ENCODE measurements at places on chromosomes 16 and 17.

GRCh38 chr16:50050802-50051201, 15.0 kb upstream of the HEATR3 start:
- no peak for DNase-seq

DNA sequence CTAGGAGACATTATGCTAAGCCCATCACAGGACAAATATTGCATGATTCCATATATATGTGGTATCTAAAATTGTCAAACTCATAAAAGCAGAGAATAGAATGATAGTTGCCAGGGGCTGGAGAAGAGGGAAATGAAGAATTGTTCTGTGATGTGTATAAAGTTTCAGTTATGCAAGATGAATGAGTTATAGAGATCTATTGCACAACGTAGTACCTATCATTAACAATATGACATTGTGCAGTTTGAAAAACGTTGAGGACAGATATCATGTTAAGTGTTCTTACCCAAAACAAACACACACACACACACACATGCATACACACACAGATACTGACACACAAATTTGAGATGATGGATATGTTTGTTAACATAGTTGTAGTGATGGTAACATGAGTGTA, 871.6 kb upstream of the GOT2 start:
- DNase-seq: no peak

DNA sequence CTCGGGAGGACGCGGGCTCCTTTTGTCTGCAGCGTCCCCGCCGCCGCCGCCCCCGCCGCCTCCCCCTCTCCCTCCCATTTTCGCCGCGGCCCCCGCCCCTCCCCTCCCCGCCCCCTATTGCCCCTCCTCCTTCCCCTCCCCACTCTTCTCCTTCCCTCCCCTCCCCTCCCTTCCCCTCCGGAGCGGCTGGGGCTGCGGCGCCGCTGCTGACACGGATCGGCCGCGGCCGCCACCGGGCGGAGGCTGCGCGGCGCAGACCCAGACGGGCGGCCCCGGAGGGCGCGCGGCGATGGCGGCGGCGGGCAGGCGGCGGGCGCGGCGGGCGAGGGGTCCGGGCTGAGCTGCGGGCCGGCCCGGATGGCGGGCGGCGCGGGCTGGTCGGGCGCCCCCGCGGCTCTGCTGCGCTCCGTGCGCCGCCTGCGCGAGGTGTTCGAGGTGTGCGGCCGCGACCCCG, at the start of gene RAB11FIP4:
TSS of gene RAB11FIP4 (plus strand) at position 180 of the 454 bp plus-strand sequence. CDS start at position 358, 178 bp downstream.
- DNase-seq: no peak

DNA sequence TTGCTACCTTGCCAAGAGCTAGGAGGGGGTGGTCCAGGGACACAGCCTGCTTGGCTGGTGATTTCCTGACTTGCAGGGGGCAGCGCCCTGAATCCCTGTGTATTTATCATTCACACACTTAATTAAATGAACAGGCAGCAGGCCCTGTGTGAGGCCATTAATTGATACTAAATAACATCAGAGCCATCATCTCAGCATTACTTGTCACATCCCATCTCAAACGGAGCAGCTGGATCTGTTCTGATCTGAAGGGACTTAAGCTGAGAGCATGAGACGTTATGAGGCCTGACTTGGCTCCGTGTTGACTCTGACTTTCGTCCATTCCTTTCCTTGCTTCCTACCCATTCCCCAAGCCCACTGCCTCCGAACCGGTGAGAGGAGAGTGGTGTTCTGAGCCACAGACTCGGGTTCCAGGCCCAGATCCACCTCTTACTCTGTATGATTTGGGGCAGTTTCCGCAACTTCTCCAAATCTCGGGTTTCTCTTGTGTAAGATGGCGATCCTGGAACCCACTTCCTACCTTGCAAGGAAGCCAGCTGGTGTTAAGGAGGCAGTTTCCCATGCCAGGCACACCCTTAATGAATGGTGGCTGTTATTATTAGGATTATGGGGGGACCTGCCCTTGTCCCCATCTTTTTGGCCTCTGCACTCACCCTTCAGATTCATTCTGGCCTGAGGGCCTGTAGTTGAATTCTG, 33.8 kb downstream of the CACNA1G start:
- no peak for DNase-seq

DNA sequence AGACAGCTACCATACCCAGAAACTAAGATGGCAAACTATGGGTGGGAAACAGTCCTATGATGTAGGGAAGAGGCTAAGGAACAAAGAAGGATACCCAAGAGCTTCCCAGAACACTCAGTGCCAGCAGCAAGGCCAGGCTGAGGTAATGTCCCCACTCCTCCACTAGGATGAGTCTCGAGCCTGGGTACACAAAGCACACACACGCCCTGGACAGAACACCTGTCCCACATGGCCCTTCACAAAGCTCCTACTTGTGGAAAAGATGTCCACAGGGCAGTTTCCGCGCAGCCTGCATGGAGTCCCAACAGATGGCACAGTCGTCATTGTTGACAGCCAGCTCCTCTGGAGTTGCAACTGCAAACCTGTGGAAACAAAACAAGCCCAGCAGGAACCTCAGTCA, 23.9 kb downstream of the AMFR start:
- DNase-seq: no peak

GRCh38 chr17:39225308-39225958, at the start of gene STAC2:
Gene STAC2, minus strand, starts transcription at chr17:39225945. Its CDS starts 443 bp downstream, at chr17:39225502.
- DNase-seq: no peak

DNA sequence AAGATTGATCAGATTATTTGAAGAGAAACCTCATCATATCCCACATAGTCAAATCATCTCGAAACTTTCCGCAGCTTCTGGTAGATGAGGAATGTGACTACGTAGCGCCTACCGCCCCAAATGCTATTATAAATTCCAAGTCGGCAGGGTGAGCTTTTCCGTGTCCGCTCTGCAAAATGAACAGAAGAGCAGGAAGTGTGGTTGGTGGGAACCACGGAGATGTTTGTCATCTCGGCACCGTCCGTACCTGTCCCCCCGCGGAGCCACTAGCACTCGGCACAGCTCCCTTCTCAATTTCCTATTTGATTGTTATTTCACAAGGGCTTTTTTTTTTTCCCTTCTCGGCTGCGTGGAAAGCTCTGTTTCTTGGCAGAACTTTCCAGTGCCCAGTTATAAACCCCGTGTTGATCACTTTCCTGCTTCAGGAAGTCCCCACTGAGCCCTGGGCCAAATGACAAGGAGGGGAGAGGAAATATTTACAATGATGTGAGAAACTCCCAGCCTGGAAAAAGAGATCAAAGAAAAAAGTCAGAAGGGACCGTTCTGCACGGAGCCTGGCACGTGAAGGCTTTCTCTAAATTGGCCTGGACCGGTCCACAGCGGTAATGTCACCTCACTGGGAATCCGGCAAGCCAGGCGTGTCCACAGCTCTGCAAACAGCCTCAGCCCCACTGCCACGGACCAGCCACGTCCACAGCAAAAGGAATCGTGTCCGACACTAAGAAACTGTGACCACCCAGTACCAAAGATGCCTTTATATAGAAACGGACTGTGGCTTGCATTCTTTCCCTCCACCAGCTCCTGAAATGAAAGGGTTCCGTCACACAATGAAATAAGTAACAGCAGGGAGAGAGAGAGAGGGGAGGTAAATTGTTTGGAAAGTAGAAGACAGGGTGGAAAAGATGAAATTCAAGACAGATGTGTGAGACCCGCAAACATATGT, 65.0 kb downstream of the MRM3 start:
- DNase-seq: no peak

DNA sequence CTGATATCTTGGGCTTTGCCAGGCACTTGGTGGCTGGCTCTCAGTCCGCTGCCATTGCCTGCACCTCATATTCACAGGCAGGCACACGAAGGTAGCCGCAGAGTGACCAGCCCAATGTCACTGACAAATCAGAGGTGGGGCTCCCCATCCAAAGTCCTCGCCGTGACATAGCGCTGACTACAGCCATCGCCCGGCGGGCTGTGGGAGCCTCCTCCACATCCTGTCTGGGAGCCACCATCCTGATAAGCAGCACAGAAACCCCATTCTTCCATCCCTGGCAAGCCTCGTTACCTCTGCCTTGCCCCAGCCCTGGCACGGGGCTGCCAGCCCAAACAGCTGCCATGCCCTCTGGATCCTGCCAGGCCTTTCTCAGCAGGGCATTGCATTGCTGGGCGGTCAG, 437.8 kb downstream of the SLC39A11 start:
- no peak for DNase-seq

- DNase-seq: no peak
These were observed 39.6 kb downstream of the GPRC5B start for GRCh38 chr16:19844945-19845641.

DNA sequence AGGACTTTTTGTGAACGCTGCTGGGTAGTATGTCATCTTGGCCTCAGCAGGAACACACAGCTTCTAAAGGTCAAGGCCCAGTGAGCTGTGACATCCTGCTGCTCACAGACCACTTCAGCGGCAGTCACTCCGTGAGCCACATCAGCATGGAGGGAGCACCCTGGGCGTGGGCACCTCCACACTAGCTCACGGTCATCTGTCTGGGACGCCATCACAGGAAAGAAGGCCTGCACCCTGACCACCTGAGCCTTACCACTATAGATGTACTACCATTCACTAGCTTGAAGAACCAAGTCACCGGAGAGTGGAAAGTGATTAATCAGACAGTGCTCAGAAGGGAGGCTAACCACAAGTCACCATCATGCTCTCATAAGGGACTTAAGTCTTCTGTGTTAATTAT, 3.3 kb downstream of the AXIN1 start:
- no peak for DNase-seq

DNA sequence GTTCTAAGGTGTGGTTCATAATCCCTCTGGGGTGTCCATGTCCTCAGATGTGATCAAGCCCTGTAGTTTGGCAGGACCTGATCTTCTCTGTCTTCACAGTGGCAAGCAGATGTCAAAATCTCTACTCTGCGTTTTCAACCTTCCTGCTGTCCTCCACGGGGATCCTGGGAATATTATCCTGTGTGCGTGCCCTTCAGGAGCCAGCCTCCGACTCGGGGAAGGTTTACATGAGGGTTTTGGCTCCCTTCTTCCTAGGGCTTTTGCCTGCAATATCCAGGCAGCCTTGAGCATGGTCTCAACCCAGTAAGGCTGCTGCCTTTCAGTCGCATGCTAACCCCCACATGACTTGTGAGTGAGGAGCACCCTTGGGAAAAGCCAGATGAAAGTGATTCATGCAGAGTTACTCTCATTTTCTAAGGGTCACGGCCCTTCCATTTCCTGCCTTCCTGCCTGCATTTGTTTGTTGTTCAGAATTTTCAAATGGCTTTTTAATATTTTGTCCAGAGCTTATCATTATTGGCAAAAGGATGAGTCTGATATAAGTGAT, 202.2 kb upstream of the CHMP6 start:
- DNase-seq: no peak

DNA sequence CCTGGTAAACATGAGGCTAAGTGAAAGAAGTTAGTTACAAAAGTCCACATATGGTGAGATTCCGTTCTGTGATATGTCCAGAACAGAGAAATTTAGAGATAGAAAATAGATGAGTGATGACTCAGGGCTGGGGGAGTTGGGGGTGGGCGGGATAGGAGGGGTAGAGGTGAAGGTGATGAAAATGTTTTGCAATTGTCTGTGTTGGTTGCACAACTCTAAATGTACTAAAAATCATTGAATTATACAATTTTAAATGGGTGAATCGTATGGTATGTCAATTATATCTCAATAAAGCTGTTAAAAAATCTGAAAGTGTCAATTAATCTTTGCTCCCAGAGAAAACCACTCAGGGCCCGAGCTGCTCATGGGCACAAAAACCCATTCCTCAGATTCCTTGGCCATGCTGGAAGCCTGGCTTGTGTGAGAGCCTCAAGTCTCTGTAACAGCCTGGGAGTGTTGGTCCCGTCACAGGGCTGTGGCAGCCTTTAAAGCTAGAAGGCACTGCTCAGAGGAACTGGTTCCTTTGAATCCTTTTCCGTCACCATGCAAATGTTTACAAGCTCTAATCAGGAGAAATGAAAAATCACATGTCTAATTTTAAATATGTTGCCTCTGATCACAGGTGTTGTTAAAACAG, 225.3 kb downstream of the WWOX start:
- DNase-seq: no peak

- no peak for DNase-seq
These were observed 16.8 kb downstream of the POLR3E start for GRCh38 chr16:22313876-22314470.

DNA sequence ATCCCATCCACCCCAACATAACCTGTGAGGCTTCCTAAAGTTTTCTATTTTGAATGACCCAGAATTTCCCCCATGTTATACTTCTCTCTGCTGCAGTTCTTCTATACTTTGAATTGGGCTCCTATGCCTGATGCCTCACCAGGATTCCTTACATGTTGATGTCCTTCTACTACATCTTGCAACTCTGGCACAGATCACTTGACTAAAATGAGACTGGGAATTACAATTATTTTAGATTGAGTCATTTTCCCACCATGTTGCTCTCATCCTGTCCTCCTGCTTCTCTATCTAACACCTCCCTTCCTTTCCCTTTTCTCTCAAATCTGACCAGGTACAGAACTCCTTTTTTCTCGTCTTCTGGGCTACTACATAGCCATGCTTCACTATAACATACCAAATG, 314.0 kb upstream of the KCNJ16 start:
- no peak for DNase-seq

DNA sequence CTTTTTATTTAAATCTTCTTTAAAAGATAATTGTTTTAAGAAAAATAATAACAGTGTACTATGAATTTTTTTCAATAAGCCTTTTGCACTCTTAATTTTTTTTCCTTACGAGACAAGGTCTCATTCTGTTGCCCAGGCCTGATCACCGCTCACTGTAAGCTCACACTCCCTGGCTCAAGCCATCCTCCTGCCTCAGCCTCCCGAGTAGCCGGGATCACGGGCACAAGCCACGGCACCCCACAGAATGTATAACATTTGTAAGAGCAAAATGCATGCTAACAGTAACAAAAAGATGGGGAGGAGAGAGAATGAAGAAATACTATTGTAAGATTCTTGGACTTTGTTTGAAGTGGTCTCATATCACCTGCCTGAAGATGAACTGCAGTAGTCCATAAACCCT, 126.9 kb upstream of the CHMP6 start:
- DNase-seq: no peak

DNA sequence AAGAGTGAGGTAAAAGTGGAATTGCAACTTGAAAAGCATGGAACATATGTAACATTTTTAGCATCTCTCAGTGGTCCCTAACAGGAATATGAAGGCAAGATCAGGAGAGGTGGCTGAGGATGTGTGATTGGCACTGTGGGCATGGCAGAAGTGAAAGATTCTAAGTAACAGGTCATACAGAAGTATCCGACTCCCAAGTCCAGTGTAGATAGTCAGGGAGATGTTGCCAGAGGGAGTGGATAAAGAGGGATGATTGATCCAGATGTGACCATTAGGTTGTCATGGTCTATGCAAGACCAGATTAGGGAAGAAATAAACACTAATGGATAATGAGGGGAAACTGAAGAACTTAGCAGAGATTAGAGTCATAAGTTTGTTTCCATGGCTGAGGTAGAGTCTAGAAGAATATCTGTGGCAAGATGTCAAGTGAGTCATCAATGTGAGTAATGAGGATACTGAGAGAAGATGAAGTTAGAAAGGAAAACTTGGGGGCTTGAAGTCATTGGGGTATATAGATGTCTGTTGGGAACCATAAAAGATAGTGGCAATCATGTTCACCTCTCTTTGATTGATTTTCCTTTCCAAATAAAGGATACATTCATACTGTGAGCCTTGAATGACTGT, 23.9 kb upstream of the CAPNS2 start:
- DNase-seq: no peak

- DNase-seq: no peak
These were observed 25.6 kb downstream of the RAP1GAP2 start for GRCh38 chr17:2821868-2822267.

- DNase-seq: no peak
These were observed 13.3 kb upstream of the RBBP6 start for GRCh38 chr16:24525970-24526559.

All from activated T-helper 1 cell treated with anti-CD3 and anti-CD28 coated beads, Interleukin-2, amount 50 U/mL, for 16 hours (primary cell).